ENCODE measurements at places on chromosomes 7 and 10.

DNA sequence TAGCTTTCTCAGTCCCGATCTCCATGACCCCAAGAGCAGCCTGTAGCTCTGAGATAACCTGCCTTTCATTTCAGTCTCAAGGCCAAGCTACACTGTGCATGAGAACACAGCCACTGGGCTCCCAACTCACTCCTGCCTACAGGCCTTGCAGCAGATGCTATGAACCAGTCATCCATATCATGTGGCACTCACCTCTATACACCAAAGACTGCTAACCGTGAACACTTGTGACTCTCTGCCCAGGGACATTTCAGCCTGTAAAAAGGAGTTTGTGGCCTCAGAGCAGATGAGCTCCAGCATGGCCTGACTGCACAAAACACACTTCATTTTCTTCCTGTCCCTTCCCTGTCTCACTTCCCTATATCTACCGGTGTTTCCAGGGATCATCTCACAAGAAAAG lies 56.9 kb upstream of the NPY start:
- H3K27ac ChIP-seq, result no peak overlapping the region
- no peak for DNase-seq
- H3K4me1 ChIP-seq, result no peaks in the 10 kb centered on the region
- H3K36me3 ChIP-seq, result no peaks in the 10 kb centered on the region
- H3K27me3 ChIP-seq, result no peaks in the 10 kb centered on the region

- no peak for DNase-seq
- no peaks in the 10 kb centered on the region for H3K4me1 ChIP-seq
- no peaks in the 10 kb centered on the region for H3K27me3 ChIP-seq
- no peak overlapping the region for H3K4me3 ChIP-seq
- no peaks in the 10 kb centered on the region for H3K36me3 ChIP-seq
Measured at GRCh38 chr10:114917927-114918672, 19.9 kb upstream of the TRUB1 start.

DNA sequence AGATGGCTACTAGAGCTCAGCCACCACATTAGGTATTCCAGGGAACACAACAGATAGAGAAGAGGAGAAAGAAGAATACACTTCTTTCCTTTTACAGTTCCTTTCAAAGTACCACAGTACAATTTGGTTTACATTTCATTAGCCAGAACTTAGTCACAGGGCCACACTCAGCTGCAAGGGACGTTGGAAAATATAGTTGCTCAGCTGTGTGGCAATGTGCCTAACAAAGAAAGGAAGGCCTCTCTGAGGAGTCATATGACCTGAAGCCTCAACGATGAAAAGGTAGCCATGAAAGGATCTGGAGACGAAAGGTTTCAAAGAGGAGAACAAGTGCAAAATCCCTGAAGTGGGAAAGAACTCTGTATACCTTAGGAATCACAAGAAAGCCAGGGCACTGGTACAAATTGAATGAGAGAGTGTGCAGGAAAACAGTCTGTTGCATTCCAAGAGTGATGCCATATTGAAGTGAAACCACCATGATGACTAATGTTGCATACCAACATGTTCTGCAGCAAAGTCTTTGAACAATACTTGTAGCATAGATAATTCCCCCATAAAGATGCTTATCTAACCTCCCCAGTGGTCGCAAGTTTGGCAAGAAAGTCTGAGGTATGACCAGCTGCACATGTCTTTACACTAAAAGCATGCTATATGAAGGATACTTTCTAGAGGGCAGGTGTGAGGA lies 278.9 kb downstream of the HPSE2 start:
- no peak for DNase-seq
- H3K4me3 ChIP-seq, result no peak overlapping the region
- H3K4me1 ChIP-seq, result no peaks in the 10 kb centered on the region
- H3K27ac ChIP-seq, result no peak overlapping the region

- no peak for DNase-seq
- H3K27ac ChIP-seq, result no peak overlapping the region
- H3K4me1 ChIP-seq, result no peaks in the 10 kb centered on the region
- no peak overlapping the region for H3K4me3 ChIP-seq
- no peaks in the 10 kb centered on the region for H3K36me3 ChIP-seq
Measured at GRCh38 chr10:97066877-97067555, 118.7 kb downstream of the SLIT1 start.
